ENCODE measurements at places on chromosomes 3 and 15.

GRCh38 chr3:37217098-37217849 lies 42.9 kb upstream of the LRRFIP2 start:
- DNase-seq = no peak

DNA sequence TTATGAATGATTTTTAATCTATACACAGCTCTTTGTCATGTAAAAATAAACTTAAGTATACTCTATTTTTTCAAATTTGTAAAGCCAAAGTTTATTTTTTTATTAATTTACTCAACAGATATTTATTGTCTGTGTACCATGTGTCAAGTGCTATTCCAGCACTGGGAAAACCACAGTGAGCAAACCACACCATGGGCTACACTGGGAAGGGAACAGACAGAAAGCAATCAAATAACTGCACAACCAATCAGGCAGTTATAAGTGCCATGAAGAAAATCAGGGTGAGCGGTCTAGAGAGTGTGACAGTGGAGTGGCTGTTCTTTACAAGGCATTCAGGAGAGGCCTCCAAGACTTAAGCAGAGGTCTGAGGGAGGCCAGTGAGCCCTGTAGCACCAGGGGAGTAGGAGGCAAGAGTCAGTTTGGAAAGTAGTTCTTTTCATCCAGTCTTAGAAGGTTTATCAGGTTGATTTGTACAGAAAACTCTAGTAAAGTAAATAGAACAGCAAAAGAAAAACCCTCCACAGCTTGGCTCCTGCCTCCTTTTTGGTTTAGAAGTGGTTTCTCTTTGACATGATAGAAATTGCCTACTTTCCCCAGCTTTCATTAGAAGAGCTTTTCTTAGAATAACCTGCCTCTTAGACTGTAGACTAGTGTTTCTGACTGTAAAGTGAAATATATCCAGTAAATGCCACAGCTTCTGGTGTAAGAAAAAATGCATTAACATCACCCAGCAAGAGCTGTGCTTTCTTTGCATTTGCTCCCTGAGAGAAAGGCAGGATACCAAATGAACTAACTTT lies 13.7 kb downstream of the EIF2AK4 start:
- no peak for DNase-seq

DNA sequence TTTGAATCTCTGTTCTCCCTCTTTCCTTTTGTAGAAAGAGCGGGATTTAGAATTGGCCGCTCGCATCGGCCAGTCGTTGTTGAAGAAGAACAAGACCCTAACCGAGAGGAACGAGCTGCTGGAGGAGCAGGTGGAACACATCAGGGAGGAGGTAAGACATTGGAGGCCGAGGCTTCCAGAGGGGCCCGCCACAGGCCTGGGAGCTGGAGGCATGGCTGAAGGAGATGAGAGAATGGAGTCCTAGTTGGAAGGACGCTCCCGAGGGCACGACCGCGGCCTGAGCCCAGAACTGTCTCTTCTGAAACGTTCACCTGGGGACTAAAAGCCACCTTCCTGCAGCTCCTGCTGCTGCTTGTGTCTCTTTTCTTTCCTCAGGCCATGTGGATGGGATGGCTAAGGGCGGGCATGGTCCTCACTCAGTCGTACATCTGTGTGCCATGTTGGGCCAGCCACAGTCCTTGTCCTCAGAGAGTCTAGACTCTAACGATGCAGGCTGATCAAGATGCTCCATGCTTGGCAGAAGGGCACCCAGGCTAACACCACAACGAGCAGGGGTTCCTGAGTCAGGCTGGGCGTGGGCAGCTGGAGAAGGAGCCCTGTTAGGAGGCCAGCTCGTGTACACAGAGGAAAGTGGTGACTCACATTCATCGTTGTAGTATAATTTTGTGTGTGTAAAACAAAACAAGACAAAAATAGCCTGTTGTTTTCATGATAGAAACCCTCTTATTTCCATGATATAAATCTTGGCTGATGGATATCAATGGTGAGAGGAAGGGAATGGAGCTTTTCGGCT lies 81.1 kb downstream of the CCK start:
- no peak for DNase-seq

GRCh38 chr3:55487381-55488241 lies 505 bp upstream of the WNT5A start:
- DNase-seq = no peak

- peak; percentile 77 for DNase-seq
Observed at GRCh38 chr15:74127255-74127953, 3.0 kb upstream of the ISLR2 start.

DNA sequence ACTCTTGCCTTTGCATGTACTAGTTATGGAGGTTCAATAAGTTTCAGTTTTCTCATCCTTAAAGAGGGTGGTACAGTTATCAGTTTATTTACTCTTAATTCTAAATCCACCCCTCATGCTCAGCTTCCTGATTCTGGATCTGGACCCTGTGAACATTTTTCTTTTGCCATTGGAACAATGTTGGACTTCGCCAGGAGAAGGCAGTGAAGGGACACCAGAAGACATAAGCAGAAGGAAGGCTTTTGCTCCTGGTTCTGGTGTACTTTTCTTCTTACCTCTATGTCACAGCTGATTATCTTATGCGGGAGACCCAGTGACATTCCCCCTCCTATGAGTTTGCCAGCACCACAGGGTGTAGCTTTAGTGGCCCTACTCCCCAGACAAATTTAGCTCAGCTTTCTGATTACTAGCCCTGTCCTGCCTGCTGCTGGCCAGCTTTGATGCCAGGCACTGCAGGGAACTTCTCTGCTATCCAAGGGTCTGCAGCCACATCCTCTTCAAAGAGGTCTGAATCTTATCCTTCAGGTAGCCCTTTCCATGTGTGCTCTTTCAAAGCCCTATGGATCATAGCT lies 466.3 kb upstream of the EPHA3 start:
- no peak for DNase-seq

DNA sequence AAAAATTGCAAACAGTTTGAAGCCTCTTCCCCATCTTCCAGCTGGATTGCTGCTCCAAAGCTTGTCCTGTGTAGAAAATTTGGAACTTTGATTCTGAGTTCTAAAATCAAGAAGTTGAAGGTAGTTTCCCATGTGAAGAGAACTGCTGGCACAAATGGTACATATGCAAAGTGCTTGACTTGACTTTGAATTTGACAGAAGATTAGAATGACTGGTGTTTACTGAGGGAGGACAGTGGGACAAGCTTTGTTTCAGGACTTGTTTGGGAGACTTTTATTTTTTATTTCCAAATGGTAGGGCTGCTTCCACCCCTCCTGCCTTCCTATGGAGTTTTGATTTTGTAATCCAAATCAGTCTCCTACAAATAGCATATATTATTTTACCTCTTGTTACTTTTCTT lies 7.4 kb downstream of the ZFAND6 start:
- DNase-seq = no peak

GRCh38 chr3:189688262-189688661 lies 57.1 kb downstream of the TP63 start:
- no peak for DNase-seq

DNA sequence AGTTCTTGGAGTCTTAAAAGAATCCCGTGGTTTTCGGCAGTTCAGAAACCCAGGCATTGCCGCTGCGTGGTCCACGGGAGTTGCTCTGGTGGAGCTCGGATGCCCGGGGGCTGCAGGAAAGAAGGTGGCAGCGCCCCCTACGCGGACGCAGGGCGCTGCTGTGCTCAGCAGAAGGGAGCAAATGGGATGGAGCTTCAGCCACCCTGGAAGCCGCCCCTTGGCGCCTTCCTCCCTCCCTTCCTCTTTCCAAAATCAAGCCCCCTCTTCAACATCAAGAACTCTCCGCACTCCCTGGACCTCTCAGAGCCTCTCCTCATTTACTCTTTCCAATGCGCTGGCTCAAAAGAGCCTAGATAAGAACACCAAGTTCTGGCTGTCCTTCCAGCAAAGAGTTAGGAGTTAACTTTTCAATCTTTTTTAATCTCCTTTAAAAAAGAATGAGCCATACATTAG lies 880 bp upstream of the CHRNA7 start:
- DNase-seq = peak; percentile 36

DNA sequence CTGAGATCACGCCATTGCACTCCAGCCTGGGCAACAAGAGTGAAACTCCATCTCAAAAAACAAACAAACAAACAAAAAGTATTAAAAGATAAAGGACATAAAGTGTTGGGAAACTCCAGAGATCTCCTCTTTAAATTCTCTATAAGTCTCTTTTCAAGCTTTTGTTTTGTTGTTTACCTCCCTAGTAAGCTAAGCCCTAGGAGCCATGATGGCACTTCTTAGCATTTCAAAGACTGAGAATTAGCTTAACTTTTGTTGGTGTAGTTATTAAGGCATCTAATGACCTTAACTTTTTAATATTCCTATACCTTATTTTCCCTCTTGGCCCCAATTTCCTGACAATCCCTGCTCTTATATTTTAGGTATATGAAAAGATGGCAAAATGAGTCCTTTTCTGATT lies 157.3 kb downstream of the ZNF609 start:
- DNase-seq = no peak

- DNase-seq = no peak
Observed at GRCh38 chr3:97895216-97895615, 73.4 kb downstream of the CRYBG3 start.

All from right renal cortex interstitium (tissue), 3 donors.